Right ventricle myocardium superior (tissue), 1 donor: ENCODE measurements at places on chromosomes 6 and 20.

DNA sequence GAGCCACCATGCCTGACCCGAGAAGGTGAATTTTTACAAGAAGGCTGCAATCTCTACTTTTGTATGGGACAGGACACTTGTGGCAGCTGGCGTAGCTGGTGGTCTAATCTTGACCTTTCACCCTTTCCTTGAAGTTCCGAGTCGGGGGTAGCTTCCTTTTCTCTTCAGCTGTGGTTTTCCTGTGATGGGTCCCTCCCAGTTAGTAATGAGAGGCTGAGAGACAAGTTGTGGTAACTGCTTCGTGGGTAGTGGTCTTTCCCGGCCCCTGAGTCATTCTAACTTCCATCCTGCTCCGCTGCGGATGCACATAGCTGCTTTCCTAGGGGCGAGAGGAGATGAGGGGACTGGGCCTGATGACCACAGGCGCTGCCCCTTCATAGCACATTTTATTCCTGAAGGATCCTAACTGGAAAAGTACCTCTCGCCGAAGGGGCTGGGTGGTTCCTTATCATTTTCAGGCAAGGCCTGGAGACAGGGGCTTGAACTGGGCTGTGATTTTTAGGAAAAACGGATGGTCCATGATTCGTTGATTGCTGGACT lies 3.1 kb downstream of the SYNJ2 start:
- no peak for DNase-seq

GRCh38 chr6:30840935-30841643 lies 43.2 kb upstream of the DDR1 start:
- no peak for DNase-seq

- no peak for DNase-seq
Measured at GRCh38 chr6:161010418-161010817, 18.8 kb downstream of the MAP3K4 start.

GRCh38 chr6:14513496-14514393 lies 396.2 kb downstream of the CD83 start:
- no peak for DNase-seq

- DNase-seq: no peak
Measured at GRCh38 chr6:130970839-130971410, 92.1 kb downstream of the EPB41L2 start.

DNA sequence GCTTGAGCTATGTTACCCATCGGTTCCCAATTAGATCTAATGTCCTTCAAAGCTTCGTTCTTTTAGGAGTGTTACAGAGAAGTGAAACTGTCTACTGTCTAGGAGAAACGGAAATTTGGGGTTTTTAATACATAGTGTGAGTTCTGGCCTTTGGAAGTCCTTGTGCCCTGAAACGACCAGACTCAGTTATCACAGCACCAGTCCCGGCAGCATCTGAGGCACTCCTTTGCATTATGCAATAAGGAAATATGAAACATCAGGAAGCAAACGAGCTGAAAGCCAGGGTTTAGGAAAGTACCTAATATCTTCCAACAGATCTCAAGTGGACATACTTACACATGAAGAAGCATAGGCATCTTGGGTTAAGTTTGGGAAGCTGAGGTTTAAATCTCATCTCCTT lies 61.8 kb upstream of the ADGRF1 start:
- no peak for DNase-seq

DNA sequence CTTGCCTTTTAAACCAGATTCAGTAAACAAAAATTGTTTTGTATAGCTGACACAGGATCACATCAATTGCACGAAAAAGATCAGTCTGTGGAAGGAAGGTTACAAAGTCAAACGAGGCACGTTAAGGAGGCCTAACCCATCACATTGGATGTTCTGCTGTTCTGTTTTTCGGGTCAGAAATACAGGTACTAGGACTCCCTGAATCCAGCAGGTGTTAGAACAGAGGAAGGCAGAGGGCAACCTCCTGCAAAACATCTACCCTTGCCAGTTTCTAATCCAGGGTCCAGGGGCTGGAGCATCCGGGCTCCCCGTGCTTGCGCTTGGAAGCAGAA lies 64.6 kb downstream of the PLG start:
- DNase-seq: no peak

- DNase-seq: no peak
Measured at GRCh38 chr6:40139447-40139846, 205.2 kb upstream of the MOCS1 start.

DNA sequence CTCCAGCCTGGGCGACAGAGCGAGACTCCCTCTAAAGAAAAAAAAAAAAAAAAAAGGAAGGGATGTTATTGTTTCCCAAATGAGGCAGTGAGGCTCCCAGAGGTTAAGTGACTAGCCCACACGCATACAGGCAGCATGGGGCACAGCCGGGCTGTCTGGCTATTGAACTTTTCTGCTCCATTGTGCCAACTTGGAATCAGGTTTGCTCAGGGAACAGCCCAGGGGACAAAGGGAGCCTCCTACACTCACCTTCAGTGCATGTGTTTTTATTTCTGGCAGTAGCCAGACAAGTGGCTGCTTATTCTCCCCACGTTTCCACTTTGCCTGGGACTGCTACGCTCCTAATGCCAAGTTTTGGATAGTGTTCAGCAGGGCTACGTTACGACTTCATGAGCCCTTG lies 10.7 kb downstream of the ETV7 start:
- no peak for DNase-seq

DNA sequence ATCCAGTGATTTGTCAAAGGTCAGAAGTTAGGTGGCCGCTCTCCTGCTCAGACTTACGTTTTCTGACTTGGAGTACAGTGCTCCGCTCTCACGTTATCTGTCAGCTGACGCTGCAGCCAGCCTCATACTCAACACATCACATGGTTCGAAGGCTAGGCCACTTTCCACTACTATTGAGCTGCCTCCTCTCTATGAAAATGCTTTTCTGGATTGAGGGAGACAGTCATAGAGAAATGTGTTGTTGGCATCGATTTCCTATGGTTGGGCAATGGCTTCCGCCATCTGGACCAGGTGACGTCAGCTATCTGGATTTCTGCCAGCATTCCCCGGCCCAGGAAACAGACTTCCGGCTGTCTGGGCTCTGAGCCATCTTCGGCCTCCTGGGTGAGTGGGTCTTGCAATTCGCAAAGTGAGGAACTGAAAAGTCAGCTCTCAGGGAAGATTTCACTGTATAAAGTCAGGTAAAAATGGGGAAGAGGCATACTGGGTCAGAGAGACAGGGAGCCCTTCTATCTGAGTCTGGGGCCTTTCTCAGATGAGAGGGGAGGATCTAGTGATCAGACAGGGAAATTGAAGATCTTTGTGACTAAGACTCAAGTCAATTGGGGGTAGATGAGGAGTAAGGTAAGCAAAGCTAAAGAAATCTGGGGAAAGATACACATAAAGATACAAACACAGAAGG lies 37.5 kb upstream of the IER3 start:
- peak; percentile 97 for DNase-seq

- no peak for DNase-seq
Measured at GRCh38 chr6:54876365-54876764, 29.8 kb downstream of the FAM83B start.

- no peak for DNase-seq
Measured at GRCh38 chr6:107689951-107690642, 134.0 kb downstream of the SCML4 start.

DNA sequence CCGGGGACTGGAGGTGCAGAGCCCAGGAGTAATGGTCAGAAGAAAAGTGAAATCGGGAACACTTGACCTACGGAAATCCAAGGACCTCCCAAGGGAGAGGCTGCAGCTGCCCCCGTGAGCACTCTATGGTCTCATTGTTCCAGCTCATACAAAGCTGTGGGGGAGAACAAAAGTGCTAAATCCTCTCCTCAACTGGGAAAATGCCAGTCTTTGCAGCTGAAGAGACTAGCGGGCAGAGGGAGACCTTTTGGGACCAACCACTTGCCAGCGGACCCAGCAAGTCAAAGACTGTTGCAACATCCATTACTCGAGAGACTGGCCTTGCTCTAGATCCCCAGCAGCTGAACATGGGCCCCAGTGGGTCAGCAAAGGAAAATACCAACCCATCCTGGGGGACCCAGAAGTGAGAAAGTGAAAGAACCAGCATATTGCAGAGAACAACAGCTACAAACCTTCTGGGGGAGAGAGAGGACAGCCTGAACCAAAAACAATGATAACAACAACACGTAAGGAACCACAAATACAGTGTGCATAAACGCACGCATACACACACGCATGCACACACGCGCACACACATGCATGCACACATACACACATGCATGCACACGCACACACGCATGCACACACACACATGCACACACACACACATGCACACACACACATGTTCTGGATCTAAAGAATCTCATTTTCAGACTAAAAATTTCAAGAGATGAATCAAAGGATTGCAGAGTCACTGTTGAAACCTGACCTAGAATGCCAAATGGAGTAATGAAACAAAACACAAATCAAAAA lies 24.7 kb upstream of the ELMO2 start:
- no peak for DNase-seq

DNA sequence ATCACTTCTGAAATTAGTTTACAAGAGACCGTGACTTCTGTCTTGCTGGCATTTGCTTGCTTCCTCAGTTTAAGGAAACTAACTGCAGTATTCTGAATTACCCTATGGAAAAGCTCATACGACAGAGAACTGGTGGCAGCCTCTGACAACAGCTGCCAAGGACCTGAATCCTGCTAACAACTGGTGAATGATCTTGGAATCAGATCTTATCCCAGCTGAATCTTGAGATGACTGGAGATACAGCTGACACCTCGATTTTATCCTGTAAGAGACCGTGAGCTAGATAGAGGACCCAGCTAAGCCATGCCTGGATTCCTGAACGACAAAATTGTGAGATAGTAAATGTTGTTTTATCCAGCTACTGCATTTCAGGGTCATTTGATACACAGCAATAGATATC lies 202.3 kb downstream of the OGFRL1 start:
- DNase-seq: no peak

GRCh38 chr6:119348748-119349360 lies 707 bp downstream of the MAN1A1 start:
- DNase-seq: no peak

- no peak for DNase-seq
Measured at GRCh38 chr20:5261763-5262162, 55.0 kb downstream of the PROKR2 start.

- no peak for DNase-seq
Measured at GRCh38 chr6:46189726-46190125, 18.9 kb upstream of the ENPP5 start.

GRCh38 chr6:123925350-123925749 lies 121.7 kb downstream of the NKAIN2 start:
- DNase-seq: no peak

DNA sequence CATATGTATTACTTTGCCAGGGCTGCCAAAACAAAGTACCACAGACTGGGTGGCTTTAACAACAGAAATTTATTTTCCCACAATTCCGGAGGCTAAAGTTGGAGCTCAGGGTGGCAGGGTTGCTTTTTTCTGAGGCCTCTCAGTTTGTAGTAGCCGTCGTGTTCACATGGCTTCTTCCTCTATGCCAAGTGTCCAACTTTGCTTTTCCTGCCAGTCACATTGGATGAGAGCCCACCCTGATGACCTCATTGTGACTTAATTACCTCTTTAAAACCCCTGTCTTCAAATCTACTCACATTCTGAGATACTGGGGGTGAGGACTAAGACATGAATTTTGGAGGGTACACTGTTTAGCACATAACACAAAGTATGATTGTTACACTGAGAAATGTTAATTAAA lies 9.9 kb upstream of the ECT2L start:
- DNase-seq: no peak

DNA sequence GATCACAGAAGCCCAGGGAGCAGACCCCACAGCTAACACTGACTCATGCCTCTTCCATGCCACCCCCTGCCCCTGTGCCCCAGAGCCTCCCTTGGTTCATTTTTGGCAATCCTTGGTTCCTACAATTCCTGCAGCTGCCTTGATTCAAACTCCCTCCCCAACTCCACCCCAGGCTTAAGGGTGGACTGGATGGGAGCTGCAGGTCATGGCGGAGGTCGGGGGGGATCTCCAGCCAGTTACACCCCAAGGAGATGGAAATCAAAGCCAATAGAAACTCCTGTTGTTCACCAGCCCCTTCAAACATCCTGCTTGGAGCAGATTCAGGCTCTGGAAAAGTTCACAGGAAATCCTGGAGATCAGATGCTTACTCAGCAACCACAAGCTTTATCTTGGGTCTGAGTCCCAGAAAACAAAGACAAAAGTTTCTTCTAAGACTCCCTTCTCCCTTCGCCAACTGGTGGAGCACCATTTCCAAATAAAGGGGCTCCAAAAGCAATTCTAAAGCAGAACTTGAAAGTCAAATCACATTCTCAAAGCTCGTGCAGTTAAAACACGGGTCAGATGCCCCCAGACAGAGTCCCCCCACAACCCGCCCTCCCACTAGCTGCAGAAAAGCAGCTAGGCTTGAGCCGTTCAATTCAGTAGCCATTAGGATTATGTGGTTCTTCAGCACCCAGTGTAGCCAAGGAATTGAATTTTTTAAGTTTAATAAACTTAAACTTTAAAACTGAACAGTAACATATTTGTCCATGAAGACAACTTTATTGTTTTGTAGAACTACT lies 149.5 kb downstream of the ANKRD60 start:
- DNase-seq: no peak

GRCh38 chr20:37922016-37922415 lies 19.1 kb downstream of the VSTM2L start:
- DNase-seq: no peak

- DNase-seq: no peak
Measured at GRCh38 chr6:71082033-71082650, 125.3 kb upstream of the B3GAT2 start.

GRCh38 chr6:83092756-83093399 lies 25.4 kb downstream of the DOP1A start:
- DNase-seq: no peak

DNA sequence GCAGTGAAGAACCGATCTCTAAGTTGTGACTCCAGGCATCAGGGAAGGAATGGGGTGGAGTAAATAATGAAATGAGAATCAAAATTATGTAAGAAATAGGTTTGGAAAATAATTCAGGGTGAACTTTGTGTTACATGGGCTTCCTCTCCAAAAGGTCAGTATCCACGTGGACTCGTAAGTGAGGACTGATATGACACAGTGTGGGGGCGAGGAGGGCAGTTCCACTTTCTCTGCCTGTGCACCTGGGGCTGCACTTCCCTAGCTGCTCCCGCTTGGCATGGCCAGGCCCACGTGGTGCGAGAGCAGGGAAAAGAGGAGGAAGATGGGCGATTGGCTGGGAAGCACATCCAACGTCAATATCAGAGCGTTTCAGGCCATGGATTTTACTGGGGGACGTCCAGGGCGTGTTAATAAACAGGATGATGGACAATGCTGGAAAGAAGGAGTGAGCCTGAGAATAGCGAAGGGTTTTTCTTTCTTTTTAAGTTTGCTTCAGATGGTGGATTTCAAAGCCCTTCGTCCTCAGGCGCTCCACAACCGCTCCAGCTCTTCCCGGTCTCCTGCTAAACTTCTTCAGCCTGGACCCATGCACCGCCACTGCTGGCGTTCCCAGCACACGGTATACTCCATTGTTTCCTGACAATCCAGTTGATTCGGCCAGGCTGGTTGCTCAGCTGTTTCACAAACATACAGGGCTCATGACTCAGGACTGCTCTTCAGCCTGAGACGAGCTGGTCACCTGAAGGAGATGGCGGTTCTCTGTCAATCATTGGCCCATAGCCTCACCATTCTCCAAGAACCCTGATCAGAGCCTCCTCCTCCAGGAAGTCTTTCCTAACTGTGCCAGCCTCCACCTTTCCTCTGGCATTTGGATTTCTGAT lies 11.8 kb downstream of the CCR6 start:
- no peak for DNase-seq
